Effector memory CD4-positive, alpha-beta T cell (primary cell): ENCODE measurements at places on chromosomes 6 and 20.

DNA sequence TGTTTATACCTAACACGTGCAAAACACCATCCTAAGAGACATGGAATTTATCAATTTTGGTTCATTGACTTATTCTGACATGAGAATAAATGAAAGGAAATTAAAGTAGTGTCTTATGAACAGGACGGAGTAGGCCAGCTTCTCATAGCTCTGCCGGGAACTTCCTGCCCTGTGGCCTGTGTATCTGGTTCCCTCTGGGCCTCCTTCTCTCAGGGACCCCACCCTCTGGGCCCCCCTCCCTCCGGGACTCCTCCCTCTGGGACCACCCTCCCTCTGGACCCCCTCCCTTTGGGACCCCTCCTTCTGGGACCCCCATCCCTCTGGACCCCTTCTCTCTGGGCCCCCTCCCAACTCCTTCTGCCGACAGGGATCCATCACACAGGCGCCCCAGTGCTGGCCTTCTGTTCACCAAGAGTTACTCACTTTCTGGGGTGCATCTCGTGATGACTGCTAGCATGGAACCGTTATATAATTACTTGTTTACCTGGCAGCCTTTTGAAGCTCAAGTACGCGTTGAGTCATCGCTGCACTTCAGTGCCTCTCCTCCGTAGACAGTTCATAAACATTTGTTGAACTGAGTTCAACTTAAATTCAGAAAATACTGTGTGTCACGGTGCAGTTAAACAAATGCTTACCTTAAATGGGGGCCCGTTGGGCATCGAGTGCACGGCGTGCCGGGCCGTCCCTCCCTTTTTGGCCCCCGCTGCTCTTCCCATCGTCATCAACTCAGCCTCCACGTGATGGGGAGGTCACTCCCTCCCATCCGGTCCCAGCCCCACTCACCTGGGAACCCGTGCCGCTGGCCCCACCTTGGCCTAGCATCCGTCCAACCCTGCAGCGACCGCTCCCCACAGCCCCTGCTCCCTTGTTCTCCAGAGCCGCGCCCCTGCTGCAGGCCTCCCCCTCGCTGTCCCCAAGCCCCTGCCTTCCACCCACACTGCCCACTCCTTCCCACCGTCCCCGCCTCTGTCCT, 8.1 kb downstream of the CCR6 start:
- no peak for DNase-seq

- DNase-seq = no peak
These were observed 15.0 kb upstream of the JARID2 start for GRCh38 chr6:15230827-15231226.

GRCh38 chr6:30700340-30700739, 9.6 kb upstream of the NRM start:
- no peak for DNase-seq

GRCh38 chr20:17498641-17499040, 32.5 kb downstream of the BFSP1 start:
- DNase-seq = no peak

DNA sequence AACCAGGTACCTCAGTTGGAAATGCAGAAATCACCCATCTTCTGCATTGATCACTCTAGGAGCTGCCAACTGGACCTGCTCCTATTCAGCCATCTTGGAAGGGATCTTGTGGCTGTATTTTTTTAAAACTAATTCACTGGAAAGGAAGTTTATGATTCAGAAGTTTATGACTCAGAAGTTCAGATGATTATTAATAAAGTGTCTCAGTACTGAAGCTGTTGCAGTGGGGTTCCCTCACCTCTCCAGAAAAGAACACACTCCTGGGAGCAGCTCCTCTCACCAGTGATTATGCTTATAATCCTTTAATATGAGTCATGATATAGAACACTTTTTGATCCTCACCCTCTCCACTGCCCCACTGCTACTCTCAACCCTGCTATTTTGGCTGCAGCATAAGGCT, 291.2 kb upstream of the HS3ST5 start:
- no peak for DNase-seq

DNA sequence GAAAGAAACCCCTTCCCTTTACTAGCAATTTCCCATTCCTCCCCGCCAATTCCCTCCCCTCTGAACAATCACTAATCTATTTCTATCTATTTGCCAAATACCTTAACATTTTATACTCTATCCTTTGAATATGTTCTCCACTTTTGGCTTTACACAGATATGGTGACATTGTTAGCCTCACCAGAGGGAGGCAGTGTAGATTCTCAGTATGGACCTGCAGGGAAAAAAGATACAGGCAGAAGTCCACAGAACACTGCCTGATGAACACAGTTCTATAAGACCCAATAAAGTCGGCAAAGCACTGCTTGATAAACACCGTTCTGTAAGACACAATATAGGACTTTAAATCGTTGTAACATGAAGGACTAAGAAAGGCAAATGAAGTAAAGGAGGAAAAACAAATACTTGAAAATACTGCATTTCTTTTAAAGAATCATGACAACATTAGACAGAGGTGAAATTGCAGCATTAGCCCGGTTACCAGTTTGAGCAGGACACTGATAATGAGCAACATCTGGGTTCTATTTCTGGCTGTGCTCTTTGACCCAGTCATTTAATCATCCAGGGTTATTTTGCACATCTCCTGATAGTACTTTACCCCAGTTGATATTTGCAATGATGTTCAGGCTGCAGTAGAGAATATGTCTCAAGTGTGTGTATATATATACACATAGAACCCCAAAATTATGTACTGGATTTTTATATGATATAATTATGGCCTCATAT, 296.8 kb downstream of the UTRN start:
- DNase-seq = no peak

- no peak for DNase-seq
These were observed 231.4 kb downstream of the FOXC1 start for GRCh38 chr6:1841136-1841535.

- DNase-seq = no peak
These were observed 87.2 kb upstream of the RIN2 start for GRCh38 chr20:19670829-19671228.

- no peak for DNase-seq
These were observed 949 bp upstream of the SLC17A3 start for GRCh38 chr6:25874822-25875562.

GRCh38 chr6:33557376-33557775, 22.7 kb downstream of the BAK1 start:
- DNase-seq = no peak

- no peak for DNase-seq
These were observed 14.7 kb downstream of the DSE start for GRCh38 chr6:116385459-116385802.

- no peak for DNase-seq
These were observed 13.4 kb downstream of the EDEM2 start for GRCh38 chr20:35133735-35134134.

- DNase-seq = no peak
These were observed 7.4 kb downstream of the STK35 start for GRCh38 chr20:2108987-2109386.

GRCh38 chr6:121302882-121303281, 31.4 kb downstream of the TBC1D32 start:
- no peak for DNase-seq

DNA sequence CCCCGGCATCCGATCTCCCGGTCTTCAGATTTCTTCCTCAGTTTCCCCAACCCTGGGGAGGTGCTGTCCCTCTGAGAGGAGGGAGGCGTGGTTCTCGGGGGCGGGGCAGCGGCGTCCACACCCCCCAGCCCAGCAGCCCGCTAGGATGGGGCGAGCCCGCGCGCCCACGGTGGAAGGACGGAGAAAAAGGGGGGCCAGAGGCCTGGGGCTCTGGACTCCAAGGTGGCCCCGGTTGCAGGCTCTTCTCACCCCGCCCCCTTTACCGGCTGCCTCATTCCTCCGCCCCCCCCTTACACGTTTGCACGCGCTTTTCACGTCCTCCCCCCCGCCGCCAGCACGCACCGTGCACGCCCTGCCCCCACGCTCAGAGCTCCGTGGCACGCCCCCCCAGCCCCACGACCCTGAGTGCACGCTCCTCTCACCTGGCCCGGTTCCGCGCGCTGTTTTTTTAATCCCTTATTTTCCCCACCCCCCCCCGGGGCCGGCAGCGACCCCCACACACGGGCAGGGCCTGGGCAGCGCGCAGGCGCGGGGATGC, 402 bp downstream of the ZBTB12 start:
- peak; percentile 53 for DNase-seq

- DNase-seq = no peak
These were observed 100.2 kb downstream of the FIG4 start for GRCh38 chr6:109791301-109791700.

GRCh38 chr20:11008444-11009033, 334.7 kb upstream of the JAG1 start:
- DNase-seq = no peak

DNA sequence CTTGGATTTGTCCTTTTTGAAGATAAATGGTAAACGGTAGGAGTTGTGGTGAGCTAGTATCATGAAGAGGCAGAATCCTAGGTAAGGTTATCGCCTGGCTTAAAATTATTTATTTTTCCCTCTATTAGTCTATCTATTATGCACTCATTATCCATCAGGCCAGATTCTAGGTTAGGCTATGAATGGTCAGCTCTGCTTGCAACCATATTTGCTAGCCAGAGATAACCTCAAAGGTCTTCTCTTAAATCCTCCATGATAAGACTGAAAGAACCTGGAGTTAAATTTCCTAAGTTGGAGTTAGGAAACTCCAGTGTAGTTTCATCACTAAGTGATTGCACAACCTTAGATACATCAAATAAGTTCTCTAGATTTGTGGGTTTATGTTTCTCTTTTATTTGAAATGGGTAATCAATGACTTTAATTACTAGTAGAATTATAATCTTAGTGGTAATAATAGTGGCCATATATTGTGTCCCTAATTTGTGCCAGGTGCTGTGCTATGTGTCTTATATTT, 302.1 kb upstream of the RUNX2 start:
- DNase-seq = no peak

GRCh38 chr6:141467881-141468280, 664.8 kb upstream of the GJE1 start:
- DNase-seq = no peak

GRCh38 chr6:142485256-142485655, 183.4 kb downstream of the ADGRG6 start:
- DNase-seq = no peak

DNA sequence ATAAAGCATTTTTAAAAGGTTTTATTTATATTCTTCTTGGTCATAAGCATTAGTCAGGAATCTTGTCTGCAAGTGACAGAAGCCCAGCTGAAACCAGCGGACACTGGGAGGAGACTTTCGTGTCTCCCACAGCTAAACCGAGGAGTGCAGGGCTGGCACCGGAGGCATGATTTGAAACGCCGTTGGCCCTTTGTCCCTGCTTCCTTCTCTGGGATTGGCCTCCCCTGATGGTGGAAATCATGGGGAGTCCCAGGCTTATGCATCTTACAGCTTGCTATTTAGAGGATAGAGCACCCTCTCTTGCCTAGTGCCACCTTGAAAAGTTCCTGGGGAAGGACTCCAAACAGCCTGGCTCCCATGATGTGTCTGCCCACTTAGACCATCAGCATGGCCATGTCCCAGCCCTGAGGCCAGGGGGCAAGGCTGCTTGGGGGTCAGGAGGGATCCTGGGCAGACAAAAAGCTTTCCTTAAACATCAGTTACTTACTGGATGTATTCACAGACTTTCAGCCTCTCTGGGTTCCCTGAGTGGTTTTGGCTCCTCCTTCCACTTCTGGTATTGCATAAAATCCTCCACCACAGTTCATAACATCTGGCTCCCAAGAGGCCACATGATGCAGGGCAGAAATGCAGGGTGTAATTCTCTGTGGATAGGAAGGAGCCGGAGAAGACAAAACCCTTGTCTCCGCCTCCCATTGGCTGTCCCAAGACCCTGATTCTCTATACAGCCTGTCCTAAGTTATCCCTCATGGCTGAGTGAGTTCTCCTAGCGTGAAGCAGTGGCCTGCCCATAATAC, 49.3 kb upstream of the INSM1 start:
- no peak for DNase-seq

DNA sequence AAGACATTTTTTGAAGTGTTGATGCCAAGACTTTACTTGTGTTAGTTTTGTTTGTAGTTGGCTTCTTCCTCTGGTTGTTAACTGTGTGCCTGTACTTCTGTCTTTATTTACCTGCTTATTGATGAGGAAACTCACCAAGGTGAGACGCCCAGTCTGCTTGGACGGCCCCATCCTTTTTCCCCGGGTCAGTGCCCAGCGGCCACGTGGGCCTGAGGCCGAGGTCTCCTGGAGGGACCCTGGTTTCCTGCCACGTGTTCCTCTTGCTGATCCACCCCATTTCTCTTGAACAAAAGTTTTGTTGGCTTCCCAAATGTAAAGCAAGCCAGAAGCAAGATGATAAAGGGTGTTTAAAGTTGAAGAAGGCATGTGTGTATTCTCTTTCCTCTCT, 24.8 kb downstream of the DUSP22 start:
- no peak for DNase-seq

DNA sequence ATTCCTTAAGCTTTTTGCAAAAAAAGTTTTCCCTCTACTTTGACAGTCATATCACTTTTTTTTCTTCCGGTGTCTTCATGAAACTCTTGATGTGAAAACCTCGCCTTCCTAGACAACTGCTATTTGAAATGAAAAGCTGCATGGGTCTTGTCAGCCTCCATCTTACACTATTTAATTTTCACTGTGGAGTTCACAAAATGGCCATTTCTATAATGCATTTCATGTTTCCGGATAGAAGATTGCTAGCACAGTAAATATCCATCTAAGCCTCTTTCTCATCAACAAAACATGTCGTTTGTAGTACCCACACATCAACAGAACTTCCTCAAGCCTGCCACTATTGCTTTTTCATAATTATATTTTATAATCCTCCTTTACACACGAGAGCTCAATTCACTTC, 204.9 kb upstream of the ID4 start:
- no peak for DNase-seq

DNA sequence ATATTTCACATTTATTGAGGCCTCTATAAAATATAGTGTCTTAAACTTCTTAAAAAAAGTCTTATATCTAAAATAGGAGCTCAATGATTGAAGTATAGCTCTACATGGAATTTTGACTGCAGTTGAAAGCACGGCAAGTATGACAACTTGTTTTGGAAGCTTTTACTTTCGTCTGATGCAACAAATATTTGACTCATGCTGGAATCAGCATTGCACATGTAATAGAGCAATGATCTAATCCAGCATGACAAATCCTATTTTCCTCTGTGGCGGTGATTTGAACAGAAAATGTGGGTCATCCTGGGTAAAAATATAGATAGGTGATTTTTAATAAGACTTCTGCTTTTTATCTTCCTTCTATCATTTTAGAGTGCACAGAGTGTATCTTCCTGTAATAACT, 111.6 kb downstream of the TINAG start:
- no peak for DNase-seq

DNA sequence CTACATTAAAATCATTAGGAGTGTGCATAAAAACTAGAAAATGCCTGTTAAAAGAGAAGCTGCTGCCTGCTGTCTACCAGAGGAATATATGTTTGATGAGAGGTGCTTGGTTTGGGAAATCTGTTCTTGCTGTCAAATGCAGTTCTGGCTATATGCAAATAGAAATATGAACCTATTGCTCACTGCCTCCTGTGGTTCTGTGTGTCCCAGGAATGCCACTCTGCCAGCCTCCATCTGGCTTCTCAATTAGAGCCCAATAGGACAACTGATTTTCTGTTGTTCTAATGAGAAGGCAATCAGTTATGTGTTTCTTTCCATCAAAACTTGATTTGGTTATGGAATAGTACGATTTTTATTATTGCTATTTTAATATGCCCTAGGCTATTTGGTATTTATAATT, 759.7 kb downstream of the HDGFL1 start:
- DNase-seq = no peak
